T-cell (primary cell): ENCODE measurements at places on chromosomes 12 and 14. TPM values are rescaled to one million over a fixed set of nuclear protein-coding genes. Genes with fewer than 3 reads are reported as not detected.

GRCh38 chr12:58873496-58873895 lies 46.8 kb downstream of the LRIG3 start:
- H3K4me1 ChIP-seq, result no peaks in the 10 kb centered on the region
- H3K27ac ChIP-seq, result no peak overlapping the region
- no peaks in the 10 kb centered on the region for H3K36me3 ChIP-seq
- no peak for DNase-seq

DNA sequence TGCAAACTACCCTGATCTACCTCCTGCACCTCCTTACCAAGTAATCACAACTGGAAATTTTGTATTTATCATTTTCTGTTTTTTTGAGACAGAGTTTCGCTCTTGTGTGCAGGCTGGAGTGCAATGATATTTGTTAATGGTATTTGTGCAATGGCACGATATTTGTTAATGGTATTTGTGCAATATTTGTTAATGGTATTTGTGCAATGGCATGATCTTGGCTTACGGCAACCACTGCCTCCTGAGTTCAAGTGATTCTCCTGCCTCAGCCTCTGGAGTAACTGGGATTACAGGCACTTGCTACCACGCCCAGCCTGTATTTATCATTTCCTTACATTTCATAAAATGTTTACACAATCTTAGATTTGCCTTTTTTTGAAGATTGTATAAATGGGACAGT lies 5.7 kb upstream of the NECAP1 start:
- no peak for DNase-seq
- H3K4me1 ChIP-seq, result peaks cover 14% of the 10 kb centered on the region
- H3K4me3 ChIP-seq, result no peak overlapping the region
- H3K27ac ChIP-seq, result no peak overlapping the region

GRCh38 chr12:54000116-54001114 lies at the start of gene HOXC9:
HOXC9 (plus strand) TSS chr12:54000161; CDS start chr12:54000189, 28 bp downstream.
- DNase-seq, result no peak
- H3K4me1 ChIP-seq, result peaks cover 6% of the 10 kb centered on the region
- H3K27me3 ChIP-seq, result peaks cover 99% of the 10 kb centered on the region
- peak within 1 kb of the TSS; percentile 14 for H3K4me3 ChIP-seq
- no peak within 1 kb of the TSS for H3K27ac ChIP-seq

Gene BICDL1
- 176 TPM for total RNA-seq

- peaks cover 2% of the 10 kb centered on the region for H3K36me3 ChIP-seq
- H3K4me1 ChIP-seq, result peaks cover 75% of the 10 kb centered on the region
- no peak for DNase-seq
- H3K4me3 ChIP-seq, result peak overlapping the region; percentile 30
Measured at GRCh38 chr14:70654632-70655031, 12.9 kb downstream of the TTC9 start.

GRCh38 chr12:34600592-34601462 lies 578.5 kb downstream of the ALG10 start:
- no peak overlapping the region for H3K4me3 ChIP-seq
- no peak overlapping the region for H3K27ac ChIP-seq
- H3K27me3 ChIP-seq, result peaks cover 26% of the 10 kb centered on the region
- no peaks in the 10 kb centered on the region for H3K36me3 ChIP-seq

DNA sequence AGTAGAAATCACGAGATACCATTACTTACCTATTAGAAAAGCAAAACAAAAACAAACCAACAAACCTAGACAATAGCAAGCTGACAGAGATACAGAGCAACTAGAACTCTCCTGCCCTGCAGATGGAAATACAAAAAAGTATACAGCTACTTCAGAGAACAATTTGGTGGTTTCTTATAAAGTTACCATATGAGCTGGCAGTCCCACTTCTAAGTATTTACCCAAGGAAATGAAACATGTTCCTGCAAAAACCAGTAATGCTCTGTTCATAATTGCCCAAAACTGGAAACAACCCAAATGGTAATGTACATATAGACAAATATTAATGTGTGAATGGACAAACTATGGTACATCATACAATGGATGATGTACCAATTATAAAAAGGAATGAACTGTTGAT lies 31.7 kb downstream of the FUT8 start:
- H3K36me3 ChIP-seq, result no peaks in the 10 kb centered on the region
- no peaks in the 10 kb centered on the region for H3K4me1 ChIP-seq
- H3K4me3 ChIP-seq, result no peak overlapping the region
- DNase-seq, result no peak
- H3K27me3 ChIP-seq, result no peaks in the 10 kb centered on the region

Gene ERP29
- 114 TPM for total RNA-seq

DNA sequence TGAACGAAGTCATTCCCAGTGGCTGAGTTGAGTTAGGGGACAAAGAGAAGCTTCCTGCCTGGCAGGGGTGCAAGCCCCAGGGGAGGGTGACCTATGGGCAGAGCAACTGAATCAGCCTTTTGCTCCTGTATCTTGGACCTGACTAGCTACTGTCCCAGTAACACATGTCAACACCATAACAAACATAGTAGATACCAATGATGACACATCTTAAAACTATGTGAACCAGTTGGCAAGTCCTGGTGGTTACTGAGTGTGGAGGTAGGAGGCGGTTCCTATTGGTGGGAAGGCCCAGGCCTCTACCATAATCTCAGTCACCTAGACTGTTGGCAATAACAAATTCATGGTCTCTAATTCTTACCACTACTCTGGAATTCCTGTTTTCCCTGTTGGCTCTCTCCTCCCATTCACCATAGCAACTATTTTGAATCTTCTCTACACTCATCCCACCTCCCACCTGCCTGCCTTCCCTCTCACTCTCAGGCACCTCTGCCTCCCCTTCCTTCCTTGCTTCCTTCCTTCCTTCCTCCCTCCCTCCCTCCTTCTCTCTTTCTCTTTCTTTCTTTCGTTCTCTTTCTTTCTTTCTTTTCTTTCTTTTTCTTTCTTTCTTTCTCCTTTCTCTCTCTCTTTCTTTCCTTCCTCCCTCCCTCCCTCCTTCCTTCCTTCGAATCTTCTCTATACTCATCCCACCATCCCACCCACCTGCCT lies 8.1 kb upstream of the P2RX7 start:
- H3K4me1 ChIP-seq, result peaks cover 22% of the 10 kb centered on the region
- no peak overlapping the region for H3K27ac ChIP-seq
- H3K27me3 ChIP-seq, result no peaks in the 10 kb centered on the region
- no peak overlapping the region for H3K4me3 ChIP-seq
- no peak for DNase-seq

GRCh38 chr12:19390051-19390598 lies 49.2 kb upstream of the AEBP2 start:
- H3K27ac ChIP-seq, result no peak overlapping the region
- no peaks in the 10 kb centered on the region for H3K36me3 ChIP-seq
- H3K4me1 ChIP-seq, result no peaks in the 10 kb centered on the region
- H3K4me3 ChIP-seq, result no peak overlapping the region
- DNase-seq, result no peak
